ENCODE measurements at places on chromosomes 4 and X.

DNA sequence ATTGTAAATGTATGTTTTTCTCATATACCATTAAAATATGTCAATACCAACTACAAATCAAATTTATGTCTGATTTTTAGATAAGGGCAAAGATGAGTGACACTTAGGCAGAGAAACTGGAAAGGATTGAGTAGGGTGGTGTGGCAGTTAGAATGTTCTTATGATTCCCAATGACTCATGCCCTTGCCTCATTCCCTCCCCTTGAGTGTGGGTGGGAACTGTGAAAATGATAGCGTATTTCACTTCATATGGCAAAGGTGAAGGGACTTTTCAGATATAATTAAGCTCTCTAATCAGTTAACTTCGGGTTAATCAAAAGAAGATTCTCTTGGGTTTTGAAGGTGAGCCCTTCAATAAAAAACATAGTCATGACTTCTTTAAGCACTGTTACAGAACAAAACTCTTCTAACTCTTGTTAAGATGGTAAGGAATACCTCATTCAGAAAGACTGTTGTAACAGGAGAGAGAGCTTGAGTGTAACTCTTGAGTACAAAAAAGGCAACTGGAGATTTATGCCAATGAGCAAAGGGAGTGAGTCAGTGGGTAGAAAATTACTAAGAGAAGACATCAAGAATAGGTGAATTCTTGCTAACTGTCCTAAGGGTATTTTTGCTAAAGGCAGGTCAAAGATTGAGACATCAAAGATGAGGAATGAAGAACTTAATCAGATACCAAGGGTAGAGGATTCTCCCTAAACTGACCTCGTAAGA is 329.5 kb downstream of the KCTD8 start:
- DNase-seq: no peak

DNA sequence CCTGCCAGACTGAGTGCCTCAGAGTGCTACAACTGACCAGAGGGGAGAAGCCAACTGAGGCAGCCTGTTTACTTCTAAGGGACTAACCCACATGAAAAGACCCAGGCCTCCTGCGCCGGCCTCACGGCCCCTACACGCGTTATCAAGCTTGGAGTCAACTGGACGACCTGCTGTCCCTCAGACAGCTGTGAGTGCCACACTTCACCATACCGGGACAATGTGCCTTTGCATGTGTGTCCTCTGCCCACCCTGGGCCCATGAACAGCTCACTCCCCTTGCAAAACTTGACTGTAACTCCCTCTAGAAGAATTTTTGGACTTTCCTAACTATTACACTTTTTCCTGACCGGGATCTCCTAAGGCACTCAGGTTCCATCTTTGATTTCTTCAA is 1.8 kb downstream of the NOP14 start:
- DNase-seq: no peak

- no peak for DNase-seq
These were observed 294.1 kb upstream of the SFRP2 start for GRCh38 chr4:154082760-154083535.

DNA sequence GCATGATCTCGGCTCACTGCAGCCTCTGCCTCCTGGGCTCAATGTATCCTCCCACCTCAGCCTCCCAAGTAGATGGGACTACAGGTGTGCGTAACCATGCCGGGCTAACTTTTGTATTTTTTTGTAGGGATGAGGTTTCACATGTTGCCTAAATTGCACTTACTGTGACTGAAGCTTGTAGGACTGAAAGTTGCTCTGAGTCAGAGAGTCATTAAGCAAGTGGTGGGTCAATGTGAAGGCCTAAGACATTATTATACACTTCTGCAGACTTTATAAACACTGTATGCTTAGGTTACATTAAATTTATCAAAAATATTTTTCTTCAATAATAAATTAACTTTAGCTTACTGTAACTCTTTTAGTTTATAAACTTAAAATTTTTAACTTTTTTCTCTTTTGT is 170.2 kb downstream of the FAT4 start:
- no peak for DNase-seq

GRCh38 chrX:15761564-15762191 is 23.6 kb downstream of the CA5B start:
- no peak for DNase-seq

GRCh38 chr4:4968161-4968725 is 51.0 kb downstream of the CYTL1 start:
- DNase-seq: no peak

DNA sequence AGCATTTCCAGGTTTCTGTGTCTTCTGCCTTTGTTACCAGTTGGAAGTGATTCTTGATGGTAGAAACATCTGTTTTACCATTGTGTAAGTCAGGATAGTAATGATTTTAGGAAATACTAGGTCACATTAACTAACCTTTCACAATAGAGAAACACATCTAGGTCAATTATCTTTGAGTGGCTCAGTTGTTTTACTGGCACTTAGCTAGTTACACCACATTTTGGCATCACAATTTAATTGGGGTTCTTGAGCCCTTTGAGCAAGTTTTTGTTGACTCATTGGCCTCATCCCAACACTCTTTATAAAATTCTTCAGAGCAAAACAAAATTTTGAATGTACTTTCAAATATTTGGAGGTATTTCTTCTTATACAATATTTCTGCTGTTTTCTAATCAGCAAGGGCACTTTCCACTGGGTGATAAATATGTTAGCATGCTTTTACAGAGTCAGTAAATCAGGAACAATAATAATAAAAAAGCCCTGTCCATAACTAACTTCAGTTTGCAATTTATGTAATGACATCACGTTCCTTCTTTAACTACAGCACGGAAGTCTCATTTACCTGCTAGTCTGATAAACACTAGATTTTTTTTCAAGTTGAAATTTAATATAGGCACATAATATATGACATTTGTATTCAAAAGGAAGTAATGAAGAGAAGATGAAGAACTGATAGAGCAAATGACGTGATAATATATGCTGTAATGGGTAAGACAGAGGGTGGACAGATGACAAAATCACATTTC is 64.8 kb upstream of the GK2 start:
- DNase-seq: no peak

DNA sequence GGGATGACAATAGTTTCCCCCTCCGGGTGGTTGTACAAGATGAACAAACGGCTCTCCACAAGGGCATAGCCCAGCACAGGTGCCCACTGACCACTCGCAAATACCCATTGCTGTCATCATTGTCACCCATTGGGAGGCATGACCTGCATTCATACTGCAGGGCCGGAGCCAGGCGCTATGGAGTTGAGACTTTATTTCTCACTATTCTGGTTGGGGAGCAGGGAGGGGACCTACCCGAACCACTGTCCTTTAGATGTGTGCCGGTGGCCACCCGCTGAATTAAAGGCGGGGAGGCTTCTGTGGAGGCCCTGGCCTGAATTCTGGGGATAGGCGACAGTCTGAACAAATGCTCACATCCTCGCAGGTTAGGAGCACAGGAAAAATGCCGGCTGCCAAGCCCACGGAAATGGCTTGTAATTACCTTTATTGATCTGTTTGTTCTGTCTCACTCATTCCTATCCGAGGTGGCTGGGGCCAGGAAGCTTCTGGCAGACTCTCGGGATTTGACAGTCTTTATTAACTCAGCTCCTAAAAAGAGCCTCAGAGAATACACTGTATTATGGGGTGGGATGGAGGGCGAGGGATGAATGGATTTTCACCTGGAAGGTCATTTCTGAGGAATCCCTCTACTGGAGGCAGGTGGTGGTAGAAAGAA is 125.1 kb upstream of the PSAPL1 start:
- DNase-seq: no peak

DNA sequence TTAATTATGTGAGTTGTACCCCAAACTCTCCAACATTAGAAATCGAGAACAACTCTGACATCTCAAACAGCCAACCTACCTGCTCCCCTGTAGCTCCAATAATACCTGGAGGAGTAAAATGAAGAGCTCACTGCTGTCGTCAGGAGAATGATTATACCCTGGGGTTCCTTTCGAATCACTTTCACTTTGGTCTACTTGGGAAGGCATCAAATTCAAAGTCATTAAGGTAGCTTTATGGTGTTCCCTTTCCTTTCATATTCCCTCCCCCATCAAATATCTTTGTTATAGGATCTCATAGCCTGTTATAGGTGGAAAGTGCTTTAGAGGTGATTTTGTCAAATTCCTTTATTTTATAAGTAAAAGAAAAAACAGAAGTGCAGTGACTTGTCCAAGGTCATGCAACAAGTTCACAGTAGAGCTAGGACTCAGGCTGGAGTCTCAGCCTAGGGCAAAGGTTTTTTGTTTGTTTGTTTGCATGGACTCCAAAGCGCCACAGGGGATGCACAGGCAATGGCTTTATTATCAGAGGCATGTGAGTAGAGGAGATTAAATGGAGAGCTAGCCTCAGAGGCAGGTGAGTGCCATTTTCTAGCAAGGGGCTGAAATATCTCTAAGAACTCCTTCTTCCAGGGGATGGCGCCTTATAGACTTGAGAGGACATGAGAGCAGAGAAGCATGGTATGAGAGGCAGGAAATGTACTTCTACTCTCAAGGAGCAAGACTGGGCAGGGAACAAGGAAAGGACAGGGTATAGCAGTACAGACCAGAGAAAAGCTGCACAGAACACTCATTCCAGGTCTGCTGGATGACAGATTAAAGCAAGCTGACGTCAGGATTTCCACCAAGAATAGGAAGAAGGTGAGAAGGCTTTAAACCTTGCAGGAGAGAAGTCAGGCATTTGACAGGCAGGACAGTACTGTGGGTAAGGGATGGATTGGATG is 262.1 kb upstream of the GPC4 start:
- DNase-seq: no peak
